ENCODE measurements at places on chromosomes 7 and 10. TPM values are rescaled to one million over a fixed set of nuclear protein-coding genes. Genes with fewer than 3 reads are reported as not detected.

- H3K27me3 ChIP-seq: no peaks in the 10 kb centered on the region
- no peak for DNase-seq
- H3K4me3 ChIP-seq: peak overlapping the region; percentile 2
- no peak overlapping the region for H3K27ac ChIP-seq
- peaks cover 23% of the 10 kb centered on the region for H3K4me1 ChIP-seq
These were observed 2.5 kb upstream of the HNRNPF start for GRCh38 chr10:43411536-43411935.

DNA sequence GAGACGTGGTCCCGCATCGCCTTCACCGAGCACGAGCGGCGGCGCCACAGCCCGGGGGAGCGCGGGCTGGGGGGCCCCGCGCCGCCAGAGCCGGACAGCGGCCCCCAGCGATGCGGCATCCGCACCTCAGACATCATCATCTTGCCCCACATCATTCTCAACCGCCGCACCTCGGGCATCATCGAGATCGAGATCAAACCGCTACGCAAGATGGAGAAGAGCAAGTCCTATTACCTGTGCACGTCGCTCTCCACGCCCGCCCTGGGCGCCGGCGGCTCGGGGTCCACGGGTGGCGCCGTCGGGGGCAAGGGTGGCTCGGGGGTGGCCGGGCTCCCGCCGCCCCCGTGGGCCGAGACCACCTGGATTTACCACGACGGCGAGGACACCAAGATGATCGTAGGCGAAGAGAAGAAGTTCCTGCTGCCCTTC lies 737 bp downstream of the CNNM2 start:
- peak; percentile 66 for DNase-seq
- peaks cover 10% of the 10 kb centered on the region for H3K27me3 ChIP-seq
- H3K36me3 ChIP-seq: peaks cover 3% of the 10 kb centered on the region
- H3K27ac ChIP-seq: no peak overlapping the region
- peak overlapping the region; percentile 97 for H3K4me3 ChIP-seq
- H3K4me1 ChIP-seq: peaks cover 61% of the 10 kb centered on the region

The HNRNPH3 gene
- 139 TPM for total RNA-seq

The NEBL gene
- total RNA-seq: 0.09 TPM

- DNase-seq: no peak
- no peaks in the 10 kb centered on the region for H3K27me3 ChIP-seq
- no peaks in the 10 kb centered on the region for H3K36me3 ChIP-seq
- no peak overlapping the region for H3K27ac ChIP-seq
- no peaks in the 10 kb centered on the region for H3K4me1 ChIP-seq
These were observed 26.0 kb upstream of the THSD7A start for GRCh38 chr7:11858026-11858425.

Data from activated T-cell treated with anti-CD3 and anti-CD28 coated beads, Interleukin-2, amount 50 U/mL, for 72 hours (primary cell).